Hematopoietic multipotent progenitor cell treated with erythropoietin and hydrocortisone succinate and interleukin-3 and kit ligand, for 8 days (in vitro differentiated cells): ENCODE measurements at places on chromosomes 4 and X.
A peak's percentile ranks its signal among the peaks of the same experiment; 100 is the strongest.

- DNase-seq, result no peak
Observed at GRCh38 chr4:51895158-51895557, 52.2 kb downstream of the DCUN1D4 start.

DNA sequence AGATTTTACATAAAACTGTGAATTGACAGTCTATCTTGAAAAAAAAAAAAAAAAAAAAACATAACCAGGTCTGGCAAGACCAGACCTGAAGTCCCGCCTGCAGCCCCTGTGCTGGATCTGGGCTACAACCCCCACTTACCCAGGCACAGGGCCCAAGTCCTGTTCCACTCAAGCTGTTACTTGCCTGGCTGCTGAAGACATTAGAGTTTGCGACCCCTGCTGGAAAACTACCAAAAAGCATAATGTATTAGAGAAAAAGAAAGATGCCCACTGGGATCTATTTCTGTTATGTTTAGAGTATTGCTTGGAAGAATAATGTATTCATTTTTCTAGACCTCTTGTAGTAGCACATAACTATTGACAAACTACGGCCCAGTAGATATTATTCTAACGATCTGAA lies 4.7 kb downstream of the HS3ST1 start:
- peak; percentile 47 for DNase-seq

DNA sequence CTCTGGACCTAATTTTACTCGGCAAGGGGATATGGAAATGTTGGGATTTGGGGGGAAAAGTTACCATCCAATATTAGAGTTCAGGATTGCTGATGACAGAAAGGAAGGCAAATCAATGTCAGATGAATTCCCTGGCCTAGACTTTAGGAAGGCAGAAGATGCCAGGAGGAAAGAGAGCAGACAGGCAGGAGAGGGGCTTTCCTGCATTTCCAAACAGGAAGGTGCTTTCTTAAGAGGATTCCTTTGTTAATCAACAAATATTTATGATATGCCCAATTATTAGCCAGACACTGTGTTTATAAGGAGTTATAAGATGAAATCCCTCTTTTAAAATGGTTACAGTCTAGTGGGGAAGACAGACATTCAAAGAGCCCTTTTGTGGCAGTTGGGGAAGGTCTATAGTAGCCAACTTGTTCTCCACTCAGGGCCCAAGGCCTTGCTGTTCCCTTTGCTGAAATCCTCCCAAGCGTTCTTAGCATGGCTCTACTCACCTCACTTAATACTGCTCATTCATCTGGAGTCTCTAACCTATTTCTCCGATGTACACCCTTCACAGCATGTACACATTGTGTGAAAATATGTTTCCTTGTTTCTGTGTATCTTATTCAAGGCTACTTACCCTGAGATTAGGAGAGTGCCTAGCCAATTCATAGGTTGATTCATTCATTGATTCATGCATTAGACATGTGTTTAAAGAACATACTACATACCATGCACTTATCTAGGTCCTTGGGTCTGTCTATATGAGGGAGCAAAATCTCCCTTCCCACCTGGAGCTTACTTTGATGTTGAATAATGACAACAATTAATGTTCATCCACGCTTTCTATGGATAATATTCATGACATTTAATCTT lies 5.3 kb downstream of the IGFBP7 start:
- DNase-seq, result no peak

GRCh38 chr4:21470535-21470934 lies 478.0 kb downstream of the KCNIP4 start:
- DNase-seq, result peak; percentile 19

- DNase-seq, result no peak
Observed at GRCh38 chr4:107718351-107718965, 1.6 kb downstream of the PAPSS1 start.

DNA sequence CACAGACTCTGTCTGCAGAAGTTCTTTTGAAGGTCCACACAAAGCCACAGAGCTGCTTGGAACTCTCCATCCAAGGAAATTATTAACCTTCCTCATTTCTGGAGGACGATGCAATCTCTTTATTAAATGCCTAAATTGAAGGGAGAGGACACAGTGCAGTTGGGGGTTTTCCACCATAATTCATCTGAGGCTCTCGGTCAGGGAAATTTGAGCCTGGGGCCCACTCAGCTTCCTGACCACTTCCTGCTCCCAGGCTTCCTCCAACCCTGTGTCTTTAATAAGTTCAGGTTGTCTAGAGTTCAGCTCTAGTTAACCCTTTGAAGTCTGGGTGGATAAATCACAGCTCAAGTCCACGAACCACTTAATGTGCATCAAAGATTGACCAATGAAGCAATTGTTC lies 58.5 kb downstream of the PRPS1 start:
- no peak for DNase-seq

DNA sequence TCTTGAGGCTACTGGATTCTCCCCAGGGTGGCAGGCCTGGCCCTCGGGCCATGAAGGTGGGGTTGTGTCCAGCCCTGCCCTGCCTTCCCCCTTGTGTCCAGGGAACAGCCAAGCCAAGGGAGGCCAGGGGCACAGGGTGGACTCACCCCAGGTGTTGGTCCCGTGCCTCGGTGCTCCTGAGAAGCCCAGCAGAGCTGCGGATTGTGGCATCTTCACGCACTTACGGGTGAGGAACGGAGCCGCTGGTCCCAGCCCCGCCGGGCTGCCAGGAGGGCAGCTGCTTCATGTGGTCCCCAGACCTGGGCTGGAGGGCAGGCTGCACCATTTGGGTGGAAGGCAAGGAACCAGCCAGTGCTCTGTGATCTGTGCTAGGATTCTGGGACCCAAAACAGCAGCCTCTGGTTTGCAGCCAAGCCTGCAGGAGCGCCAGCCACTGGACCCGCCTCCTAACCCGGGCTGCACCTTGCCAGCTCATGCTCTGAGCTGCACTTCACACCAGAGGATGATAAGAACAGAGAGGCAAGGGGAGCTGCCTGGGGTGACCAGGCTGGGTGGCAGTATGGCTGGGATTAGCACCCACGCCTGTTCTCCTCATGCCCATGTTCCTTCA lies 36.1 kb upstream of the HMX1 start:
- no peak for DNase-seq

- no peak for DNase-seq
Observed at GRCh38 chrX:69319376-69319775, 154.1 kb upstream of the PJA1 start.

DNA sequence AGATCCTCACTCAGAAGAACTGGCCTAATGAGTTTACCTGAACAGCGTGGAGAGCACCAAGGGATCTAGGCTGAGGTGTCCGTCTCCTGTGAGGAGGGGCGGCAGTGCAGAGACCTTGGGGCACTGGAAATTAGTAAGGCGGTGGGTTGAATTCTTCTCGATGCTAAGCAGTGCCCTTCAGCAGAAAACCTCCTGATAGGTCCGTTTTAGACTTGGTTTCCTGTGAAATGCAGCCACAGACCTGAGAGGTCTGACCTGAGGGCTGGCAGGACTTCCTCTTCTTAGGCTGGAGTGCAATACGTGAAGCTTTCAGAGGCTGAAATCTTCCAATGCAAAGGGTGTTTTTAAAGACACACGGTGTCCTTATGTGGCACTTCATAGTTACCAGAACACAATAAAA lies at the start of gene CLNK:
Gene CLNK, minus strand, starts transcription at position 138 of the 400 bp plus-strand sequence. CDS start 16,899 bp downstream, outside the sequence.
- no peak for DNase-seq

DNA sequence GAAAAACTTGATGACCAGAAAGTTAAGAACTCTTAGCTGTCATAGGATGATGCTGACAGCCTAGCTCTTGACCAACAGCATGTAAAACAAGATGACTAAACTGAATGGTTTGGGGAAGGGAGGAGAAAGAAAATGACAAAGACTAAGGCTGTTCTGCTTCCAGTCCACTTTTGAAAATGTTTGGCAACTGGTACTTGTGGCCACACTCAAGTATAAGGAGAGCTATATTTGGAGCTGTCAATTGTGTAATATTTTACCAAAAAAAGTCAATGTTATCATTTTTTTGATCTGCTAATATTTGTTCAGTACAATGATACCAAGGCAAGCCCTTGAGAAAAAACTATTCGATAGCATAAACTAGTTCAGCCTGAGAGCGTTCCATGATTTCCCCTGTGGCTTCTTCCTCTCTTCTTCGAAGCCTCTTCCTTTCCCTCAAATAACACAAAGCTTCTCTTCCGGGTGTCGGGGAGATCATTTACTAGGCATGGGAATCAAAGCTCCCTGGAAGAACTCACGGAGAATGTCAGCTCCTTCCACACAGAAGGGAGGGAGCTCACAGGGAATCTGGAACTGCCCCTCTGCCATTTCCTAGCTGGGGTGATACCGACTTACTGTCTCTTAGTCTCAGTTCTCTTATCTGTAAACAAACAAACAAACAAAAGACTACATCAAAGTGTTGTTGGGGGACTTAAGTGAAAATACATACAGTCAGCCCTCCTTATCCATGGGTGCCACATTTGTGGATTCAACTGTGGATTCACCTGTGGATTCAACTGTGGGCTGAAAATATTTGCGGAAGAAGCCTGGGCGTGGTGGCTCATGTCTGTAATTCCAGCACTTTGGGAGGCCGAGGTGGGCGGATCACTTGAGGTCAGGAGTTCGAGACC lies 82.6 kb downstream of the SCD5 start:
- no peak for DNase-seq

GRCh38 chr4:185880571-185880970 lies 68.6 kb upstream of the SORBS2 start:
- no peak for DNase-seq

- no peak for DNase-seq
Observed at GRCh38 chr4:159428975-159429692, 326.3 kb downstream of the RAPGEF2 start.

DNA sequence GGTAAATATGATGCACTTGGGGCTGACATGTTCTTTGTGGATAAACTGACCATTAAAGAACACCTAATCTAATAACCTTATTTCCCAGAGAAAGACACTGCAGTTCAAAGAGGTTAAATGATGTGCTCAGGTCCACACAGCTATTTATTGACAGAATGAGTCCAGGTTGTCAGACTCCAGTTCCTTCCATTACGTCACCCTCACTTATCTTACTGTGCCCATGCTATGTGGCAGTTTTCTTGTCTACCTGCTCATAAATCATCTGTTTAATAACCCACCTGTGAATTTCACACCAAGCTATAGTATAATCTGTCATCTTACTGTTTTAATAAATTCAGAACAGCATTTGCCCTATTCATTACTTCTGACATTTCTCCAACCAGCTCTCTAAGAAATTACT lies 36.7 kb downstream of the QRFPR start:
- DNase-seq, result no peak

DNA sequence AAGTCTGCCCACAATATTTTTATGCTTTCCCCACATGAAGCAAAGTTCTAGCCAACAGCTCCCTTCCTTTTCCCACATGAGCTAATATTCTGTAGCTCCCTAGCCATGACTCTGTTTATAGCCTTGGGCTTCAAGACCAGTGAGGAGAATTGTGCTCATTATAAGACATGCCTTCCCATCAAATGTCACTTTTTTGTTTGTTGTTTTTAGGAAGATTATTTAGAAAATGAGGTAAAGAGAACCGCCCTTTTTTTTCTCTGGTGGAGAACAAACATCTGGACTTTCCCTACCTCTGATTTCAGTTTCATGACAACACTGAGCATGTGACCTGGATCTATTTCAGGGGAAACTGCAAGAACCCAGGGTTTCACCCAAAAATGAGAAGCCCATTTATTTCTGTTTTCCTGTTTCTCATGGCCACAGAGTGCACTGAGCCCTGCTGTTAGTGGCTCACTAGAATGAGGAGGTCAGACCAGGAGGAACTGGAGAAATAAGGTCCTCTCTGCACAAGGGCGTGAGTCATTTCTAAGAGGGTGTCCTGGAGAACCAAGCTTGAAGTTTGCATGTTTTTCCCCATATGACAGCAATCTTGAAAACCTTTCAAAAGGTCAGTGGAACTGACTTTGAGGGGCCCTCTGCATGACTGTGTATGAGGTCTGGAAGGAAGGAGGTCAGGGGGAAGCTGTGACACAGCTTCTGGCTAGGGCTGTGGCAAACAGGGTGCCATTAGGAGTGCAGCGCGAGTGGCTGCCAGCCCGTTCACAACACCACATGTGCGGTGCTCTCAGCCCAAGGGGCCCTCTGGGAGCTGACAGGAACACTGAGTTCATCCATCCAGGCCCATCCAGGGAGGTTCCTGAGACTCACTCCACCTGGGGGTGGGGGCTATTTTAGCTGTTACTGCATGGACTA lies 55.2 kb downstream of the CHST7 start:
- no peak for DNase-seq

- DNase-seq, result peak; percentile 75
Observed at GRCh38 chr4:139666735-139667281, 1.2 kb downstream of the MGST2 start.

DNA sequence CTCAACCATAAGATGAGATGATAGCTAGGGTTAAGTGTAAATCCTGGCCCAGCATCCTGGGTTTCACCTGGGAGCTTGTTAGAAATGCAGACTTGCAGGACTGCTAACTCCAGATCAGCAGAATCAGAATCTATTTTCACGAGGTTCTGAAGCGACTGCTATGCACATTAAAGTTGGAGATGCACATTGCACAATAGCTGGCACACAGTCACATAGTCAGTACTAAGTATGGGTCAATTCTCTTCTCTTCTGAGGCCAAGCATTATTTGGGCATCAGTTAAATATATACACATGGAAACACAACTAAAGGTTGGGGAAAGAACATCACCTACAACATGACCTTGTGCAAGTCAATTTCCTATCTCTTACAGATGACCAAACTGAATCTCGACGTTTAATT lies 155.1 kb upstream of the FGF13 start:
- no peak for DNase-seq

DNA sequence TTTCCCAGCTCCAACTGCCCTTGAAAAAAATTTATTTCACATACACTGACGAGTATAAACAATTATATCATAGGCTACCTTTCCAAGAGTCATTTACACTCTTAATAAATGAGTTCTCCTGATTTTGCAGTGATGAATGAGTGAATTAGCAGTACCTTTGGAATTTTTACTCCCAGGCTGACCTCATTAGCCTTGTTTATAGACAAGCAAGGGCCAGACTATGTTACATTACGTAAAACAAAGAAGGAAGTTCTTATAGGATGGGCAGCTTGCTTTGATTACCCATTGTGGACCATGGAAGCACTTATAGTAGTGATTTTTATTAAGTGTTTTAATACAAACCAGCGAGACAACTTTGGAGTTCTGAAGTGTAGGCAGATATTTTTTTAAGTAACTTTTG lies 112.9 kb upstream of the C1QTNF7 start:
- DNase-seq, result no peak

- DNase-seq, result no peak
Observed at GRCh38 chr4:185711726-185712125, 100.3 kb downstream of the SORBS2 start.

DNA sequence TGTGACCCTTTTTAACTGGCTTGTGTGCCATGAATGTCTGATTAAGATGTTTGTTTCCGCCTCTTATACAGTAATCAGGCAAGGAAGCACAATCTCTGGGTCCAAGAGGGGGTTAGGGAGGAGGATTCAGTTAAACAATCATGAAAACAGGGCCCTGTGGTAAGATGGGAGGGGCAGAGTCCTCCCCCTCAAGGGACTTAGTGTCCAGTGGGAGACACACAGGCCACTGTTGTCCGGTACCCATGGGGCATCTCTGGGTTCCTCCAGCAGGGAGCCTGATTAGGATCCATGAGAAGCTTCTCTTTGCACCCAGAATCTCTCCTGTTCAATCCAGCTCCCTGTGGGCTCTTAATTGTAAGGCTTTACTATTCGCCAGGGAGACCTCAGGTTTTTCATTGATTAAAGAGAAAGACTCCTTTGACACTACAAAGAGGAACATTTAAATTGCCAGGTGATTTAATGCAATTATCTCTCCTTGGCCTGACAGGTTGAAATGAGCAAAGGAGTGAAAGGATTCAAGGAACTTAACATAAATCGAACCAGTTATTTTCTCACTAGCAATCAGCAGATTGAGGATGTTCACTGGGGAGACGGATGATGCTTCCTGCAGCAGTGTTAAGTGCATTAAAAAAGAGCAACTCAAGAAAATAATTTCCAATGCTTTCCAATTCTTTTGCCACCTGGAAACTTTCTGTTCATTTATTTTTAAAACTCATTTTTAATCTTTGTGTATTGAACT lies 225.4 kb downstream of the PTTG2 start:
- no peak for DNase-seq
